ENCODE measurements at places on chromosomes 2 and 18. TPM values are rescaled to one million over a fixed set of nuclear protein-coding genes. Genes with fewer than 3 reads are reported as not detected.

The GPR39 gene
- not detected for total RNA-seq

DNA sequence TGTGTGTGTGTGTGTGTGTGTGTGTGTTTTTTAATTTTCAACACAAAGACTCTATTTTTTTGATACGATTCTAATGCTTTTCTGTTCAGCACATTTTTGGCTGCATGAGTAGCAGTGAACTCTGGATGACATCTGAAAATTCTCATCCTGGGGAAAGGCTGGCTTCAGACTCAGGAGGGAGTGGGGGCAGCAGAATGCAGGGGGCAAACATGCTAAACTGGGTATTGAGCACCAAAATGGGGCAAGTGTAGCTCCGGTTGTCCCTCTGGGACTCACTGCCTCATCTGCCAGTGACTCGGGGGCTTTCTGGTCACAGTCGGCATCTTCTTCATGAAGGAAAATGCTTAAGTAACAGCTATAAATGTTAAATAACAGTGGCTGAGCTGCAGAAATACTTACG lies 116.8 kb upstream of the PID1 start:
- H3K4me3 ChIP-seq, result no peak overlapping the region
- no peaks in the 10 kb centered on the region for H3K4me1 ChIP-seq
- DNase-seq, result no peak
- no peaks in the 10 kb centered on the region for H3K27me3 ChIP-seq

DNA sequence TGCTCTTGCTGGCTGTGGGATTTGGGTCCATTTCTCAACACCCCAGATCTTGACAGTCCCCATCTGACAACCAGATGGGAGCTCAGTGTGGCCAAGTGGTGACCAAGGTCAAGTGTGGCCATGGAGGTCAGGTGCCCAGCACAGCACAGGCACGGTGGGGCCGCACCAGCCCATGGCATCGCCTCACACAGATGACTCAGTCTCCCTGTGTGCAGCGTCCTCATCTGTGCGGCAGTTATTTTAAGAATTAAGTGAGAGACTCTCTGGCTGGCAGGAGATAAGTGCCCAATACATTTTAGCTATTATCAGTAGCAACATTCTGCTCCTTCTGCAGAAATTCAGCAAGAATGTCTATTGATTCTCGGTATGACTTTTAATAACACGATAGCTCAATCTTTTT lies 167.2 kb downstream of the DDX1 start:
- H3K4me3 ChIP-seq, result no peak overlapping the region
- no peak for DNase-seq
- peaks cover 5% of the 10 kb centered on the region for H3K27me3 ChIP-seq

DNA sequence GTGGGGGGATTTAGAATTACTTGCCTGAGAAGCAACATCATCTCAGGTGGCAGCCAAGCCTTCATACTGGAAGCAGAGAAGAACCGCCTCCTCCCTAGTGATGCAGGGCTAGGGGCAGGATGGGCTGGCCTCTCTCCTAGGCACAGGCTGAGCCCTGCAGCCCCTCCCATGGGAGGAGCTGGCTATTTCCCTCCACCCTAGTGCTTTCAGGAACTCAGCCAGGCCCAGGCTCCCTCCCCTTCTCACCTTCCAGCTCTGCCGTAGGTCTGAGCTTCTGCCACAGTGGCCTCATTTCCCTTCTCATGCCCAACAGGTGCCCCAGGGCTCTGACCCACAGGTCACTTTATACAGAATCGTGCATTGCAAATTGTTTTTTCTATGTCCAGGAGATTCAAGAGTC lies 31.0 kb downstream of the CENPA start:
- H3K27me3 ChIP-seq, result peaks cover 17% of the 10 kb centered on the region
- H3K27ac ChIP-seq, result no peak overlapping the region
- no peak for DNase-seq
- peaks cover 4% of the 10 kb centered on the region for H3K4me1 ChIP-seq

GRCh38 chr2:65228263-65228750 lies 676 bp downstream of the ACTR2 start:
- H3K27me3 ChIP-seq, result no peaks in the 10 kb centered on the region
- peaks cover 18% of the 10 kb centered on the region for H3K36me3 ChIP-seq
- H3K4me3 ChIP-seq, result peak overlapping the region; percentile 99
